ENCODE measurements at places on chromosomes 5 and 9.

DNA sequence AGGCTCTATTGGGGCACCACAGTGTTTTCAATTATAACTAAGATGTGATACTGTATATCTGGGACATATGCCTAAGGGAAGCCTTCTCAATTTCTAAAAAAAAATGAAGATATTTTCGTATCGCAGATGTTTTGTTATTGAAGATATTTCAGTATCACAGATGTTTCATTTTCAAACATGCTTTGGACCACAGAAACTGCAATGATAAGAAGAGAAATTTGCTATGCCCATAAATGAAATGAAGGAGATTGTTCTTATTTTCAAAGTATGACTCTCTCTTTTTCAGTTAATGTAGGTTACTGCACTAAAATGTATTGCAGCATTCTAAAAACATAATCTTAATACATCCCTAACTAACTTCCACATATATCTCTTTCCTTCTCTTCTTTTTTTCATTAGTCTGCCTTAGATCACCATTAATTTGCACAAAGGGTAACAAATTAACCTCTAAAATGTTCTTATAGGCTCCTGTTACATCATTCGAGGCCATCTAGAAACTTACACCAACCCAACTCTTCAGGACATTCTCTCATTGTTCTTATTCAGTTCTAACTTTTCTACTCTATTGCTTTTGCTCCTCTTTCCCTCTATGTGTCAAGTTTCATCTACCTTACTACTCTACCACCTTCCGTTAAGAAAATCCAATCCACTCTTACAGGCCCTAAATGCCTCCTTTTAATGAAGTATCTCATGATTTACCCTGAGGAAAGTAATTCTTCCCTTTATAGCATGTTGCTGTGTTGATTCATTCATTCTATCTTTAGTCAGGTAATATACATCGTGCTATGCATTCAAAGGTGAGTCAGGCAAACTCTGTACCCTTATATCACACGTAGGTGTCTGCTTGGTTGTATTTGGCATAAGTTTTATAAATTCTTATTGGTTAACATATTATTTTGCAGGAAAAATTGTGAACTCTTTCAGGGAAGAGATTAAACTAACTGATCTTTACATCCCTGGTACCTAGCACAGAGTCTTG is 70.5 kb downstream of the ST8SIA4 start:
- DNase-seq = no peak

- no peak for DNase-seq
Observed at GRCh38 chr9:72597181-72597517, 75.7 kb downstream of the TMC1 start.

GRCh38 chr5:111254613-111255012 is 30.4 kb downstream of the CAMK4 start:
- DNase-seq = no peak

DNA sequence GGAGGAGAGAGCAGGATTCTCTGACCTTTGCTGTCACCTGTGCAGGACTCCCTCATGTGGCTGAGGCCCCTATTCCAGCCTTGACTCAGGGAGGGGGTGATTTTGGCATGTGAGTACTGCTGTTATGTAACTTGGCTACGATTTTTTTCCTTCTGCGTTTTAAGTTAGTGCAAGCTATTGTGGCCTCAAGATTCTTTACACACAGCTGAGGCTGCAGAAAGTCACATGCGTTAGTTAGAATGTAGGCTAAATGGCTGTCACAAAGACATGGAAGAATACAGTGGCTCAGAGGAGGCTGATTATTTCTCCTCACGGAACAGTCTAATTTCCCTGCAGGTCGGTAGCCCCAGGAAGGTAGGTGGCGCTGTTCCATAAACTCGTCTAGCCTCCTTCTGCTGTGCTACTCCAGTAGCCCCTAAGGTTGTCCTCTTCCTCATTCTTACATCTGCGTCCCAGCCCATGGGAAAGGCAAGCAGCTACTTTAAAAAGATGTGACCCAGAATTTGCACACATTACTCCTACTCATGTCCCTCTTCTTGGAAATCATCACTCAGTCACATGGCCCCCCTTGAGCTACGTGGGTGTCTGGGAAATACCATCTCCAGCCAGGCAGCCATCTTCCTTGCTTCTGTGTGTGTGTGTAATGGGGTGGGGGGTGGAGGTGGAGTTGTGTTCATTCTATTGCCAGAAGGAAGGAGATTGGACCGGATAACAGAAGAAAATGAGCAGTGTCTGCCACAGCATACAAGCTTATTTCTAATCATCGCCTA is 486.6 kb downstream of the CCDC171 start:
- DNase-seq = no peak

DNA sequence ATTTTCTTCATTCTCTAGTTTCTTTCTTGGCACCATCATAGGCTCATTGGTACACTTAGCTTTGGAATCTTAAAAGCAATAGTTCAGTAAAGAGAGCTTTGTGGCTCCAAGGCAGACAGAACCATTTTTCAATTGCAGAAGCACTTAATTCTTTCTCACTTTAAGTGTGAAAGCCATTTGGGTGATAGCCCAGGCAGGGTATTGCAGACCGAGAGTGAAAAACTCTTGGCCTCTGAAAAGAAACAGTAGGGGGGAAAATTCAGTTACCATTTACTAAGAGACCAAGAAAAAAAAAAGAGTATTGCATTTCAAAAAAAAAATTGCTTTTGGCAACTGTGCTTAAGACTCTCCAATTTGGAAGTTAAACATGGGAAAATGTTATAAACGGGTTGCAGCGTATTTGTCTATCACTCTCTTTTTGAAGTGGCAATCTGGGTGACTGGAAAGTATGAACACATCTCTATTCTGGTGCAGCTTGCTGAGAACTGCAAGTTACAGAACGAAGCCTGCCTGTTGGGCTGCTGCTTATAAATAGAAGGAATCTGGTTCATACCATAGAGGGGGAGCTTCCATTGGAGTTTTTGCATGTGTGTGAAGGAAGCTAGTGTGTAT is 170.5 kb downstream of the TLE4 start:
- DNase-seq = no peak

GRCh38 chr5:167295681-167296005 is 995.8 kb upstream of the WWC1 start:
- no peak for DNase-seq

- no peak for DNase-seq
Observed at GRCh38 chr5:34843497-34843896, 4.5 kb downstream of the TTC23L start.

- no peak for DNase-seq
Observed at GRCh38 chr9:134198791-134199190, 34.4 kb upstream of the RNU6ATAC start.

DNA sequence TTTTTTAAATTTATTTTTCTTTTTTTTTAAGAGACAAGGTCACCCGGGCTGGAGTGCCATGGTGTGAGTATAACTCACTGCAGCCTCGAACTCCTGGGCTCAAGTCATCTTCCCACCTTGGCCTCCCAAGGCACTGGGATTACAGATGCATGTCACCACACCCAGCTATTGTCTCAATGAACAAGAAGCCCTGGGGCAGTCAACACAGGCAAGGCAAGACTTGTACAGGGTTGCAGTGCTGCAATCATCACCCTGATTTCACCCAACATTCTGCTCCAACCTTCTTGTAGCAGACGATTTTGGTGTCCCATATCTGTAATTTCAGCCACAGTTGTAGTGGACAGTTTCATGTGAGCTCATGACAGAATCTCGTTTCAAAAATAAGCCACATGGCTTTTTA is 205.8 kb upstream of the KIF2A start:
- DNase-seq = no peak

GRCh38 chr5:110104060-110104725 is 414.5 kb downstream of the MAN2A1 start:
- DNase-seq = no peak

DNA sequence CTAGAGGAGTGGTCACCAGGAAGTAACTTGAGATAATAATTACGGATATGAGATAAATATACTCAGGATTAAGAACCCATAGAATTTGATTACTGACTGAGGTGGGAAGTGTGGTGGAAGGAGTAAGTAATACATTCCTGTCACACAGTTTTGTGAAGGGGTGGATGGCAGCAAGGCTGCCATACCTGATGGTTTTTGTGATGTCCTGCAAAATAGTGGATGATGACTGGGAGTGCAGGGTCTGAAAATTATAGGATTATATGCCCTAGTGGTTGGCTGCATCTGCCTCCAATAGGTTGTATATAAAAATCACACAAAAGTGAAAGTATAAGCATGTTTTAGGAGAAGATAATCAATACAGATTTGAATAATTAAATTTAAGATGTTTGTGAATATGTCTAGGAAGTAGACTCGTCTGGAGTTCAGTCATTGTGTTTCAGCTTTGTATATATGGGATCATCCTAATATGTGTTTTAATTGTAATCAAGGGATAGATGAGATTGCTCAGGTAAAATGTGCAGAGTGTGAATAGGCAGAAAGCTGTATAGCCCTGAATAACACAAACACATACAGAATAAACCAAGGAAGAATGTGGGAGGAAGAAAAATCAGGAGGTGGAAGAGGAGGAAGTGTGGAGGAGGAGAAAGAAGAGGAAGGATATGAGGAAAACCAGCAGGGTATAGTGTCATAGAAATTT is 5.5 kb downstream of the SELENOP start:
- no peak for DNase-seq

DNA sequence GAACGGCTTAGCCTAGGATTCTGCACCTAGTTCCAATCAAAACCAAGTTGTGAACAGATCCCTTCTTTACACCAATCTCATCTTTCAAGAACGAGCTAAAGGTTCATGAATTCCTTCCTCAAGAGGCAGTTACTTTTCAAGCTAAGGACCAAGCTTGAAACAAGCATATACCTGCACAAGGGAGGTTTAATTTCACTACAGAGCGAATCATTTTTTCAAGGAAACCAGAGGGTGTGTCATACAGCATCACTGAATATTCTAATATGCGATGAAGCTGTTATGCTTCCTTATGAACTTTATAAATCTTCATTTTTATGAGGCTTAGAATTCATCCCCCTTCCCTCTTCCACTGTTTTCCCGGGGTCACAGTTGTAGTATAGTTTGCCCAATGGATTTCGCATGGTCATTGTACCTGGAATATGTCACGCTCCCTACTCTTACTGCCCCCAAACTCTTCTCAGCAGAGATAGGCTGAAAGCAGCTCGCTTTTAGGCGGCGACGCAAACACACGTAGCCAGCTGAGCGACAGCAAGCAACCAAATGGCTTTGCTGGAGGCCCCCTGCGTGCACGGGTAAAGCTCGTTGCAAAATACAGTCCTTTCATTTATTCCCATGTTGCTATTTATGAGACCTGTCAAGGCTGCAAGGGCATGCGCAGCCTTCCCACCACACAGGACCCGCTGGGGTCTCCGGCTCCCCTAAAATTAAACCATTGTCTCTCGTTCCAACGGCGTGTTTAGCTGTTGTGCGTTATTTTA is 832 bp downstream of the LMBRD2 start:
- DNase-seq = no peak

DNA sequence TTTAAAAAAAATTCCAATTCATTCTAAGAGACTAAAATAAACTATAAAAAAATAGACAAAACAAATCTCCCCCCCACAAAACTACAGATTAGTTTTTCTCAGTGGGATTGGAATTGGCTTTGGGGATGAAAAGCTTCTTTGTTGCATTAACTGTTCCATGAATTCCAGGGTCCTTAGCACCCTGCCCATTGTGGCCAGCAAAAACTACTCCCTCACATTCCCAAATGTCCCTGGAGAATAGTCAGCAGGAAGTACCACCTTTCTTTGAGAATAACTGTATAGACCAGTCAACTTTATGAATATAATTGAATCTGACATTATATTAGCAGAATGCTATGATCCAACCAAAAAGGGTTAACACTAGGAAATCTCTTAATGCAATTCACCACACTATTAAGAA is 147.9 kb downstream of the LPAR1 start:
- DNase-seq = no peak

DNA sequence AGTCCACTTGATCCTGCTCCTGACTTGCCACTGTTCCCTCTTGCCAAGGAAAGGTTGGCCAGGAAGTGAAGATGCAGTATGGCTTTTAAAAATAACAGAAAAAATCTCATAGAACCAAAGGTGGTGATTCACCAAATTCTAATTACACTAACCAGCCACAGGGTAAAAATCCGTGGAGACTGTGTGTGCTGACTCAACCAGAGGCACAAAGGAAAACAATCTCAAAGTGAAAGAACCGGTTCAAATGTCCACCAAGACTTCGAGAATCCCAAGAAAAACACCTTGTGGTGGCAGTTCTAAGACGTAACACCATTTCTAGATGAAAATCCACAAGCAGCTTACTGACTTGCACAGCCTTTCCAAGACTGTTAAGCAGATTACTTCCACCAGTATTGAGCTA is 279.1 kb downstream of the TLE1 start:
- DNase-seq = no peak

- DNase-seq = no peak
Observed at GRCh38 chr9:134868751-134869553, 11.7 kb upstream of the FCN2 start.

DNA sequence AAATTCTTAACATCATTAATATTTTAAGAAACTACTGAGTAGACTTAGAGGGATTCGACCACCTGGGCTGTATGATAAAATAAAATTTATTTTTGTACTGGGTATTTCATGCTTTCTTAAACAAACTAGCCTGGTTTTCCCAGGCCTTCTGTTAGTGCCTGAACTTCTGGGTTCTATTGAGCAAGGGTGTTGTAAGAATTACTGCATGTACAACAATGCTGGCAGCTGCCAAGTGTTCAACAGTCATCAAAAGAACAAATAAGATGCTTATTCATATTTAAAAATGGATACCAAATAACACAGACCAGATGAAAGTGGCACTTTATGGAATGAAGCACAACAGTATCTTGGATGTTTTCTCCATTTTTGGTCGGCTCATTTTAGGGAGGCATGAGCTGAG is 123.2 kb upstream of the FBXL7 start:
- DNase-seq = no peak

DNA sequence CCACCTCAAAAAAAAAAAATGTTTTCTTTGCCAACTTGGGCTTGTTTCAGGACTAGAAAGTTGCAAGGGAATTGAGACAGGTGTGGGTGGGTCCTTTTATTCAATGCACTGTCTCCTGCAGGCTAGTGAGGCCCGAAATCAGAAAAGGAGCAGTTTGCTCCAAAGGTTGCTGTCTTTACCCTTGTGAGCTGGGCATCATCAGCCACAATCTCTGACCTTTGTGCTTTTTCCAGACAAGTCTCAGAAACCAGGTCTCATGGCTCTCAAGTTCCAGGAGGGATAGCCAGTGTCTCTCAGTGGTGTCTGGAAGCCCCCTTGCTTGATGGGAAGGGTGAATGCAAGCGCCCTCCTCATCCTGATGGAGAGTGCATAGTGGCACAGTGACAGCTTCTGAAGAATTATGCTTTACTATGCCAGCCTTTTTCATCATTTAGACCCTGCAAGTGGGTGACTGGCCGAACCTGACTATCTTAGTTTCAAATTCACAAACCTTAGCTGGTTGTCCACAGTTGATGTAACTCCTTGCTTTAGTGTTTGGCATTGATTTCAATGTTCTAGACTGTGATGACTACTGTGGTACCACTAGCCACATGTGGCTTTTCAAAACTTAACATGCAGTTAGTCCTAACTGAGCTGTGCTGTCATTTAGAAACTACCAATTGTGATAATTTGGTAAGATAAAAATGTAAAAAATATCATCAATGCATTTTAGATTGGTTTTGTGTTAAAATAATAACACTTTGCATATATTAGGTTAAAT is 468.6 kb downstream of the GADD45G start:
- no peak for DNase-seq

- DNase-seq = no peak
Observed at GRCh38 chr9:136177224-136177623, 27.7 kb downstream of the LHX3 start.

Data from HS-27A (cell line).